ENCODE measurements at places on chromosomes 3 and 15.

- no peak for DNase-seq
These were observed 93.4 kb upstream of the TBL1XR1 start for GRCh38 chr3:177290633-177291032.

DNA sequence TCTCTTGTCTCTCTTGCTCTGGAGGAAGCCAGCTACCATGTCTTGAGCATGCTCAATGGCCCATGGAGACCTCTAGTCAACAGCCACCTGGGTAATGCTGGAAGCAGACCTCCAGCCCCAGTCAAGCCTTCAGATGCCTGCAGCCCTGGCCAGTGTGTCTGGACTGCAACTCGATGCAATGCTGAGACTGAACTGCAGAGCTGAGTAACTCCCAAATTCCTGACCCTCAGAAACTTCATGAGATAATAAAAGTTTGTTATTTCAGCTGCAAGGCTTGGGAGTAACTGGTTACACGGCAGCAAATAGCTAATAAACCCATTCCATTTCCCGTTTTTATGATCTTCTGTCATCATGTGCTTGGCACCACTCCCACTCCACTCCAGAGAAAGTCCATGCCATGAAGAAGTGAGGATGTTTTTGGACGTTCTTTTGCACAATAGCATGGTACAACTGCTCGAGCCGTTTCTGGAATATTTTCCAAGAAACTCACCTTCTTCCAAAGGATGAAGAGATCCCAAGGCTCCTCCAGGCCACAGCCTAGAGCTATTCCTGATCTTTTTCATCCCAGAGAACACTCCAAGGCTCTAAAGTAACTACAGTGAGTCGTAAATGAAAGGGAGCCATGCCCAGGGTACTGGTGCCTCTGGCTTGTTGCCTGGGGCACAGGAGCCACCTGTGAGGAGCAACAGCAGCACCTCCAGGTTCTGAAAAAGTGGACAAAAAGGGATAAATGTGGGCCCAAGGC, 72.0 kb upstream of the KLF13 start:
- DNase-seq = no peak

DNA sequence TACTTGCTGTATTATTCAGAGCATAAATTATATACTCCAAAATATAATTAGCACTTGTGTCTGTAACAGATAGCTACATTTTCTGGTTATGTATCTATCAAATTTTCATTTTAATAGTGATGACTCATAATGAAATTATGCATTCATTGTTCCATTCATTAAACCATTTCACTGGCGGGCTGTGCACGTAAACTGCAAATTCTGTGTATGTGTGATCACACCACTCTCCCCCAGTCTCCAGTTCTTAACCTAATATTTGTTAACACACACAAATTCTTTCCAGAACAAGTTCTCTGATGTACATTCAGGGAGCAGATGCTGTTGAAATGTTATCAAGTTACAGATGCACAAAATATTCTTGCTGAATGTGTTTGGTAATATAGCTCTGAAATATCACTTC, 3.8 kb upstream of the KCNMB2 start:
- no peak for DNase-seq

GRCh38 chr3:11006986-11007933, 14.7 kb downstream of the SLC6A1 start:
- DNase-seq = no peak

GRCh38 chr15:36004891-36005490, 459.0 kb upstream of the DPH6 start:
- DNase-seq = no peak

- DNase-seq = no peak
These were observed 383.0 kb downstream of the NTRK3 start for GRCh38 chr15:87873516-87873915.

DNA sequence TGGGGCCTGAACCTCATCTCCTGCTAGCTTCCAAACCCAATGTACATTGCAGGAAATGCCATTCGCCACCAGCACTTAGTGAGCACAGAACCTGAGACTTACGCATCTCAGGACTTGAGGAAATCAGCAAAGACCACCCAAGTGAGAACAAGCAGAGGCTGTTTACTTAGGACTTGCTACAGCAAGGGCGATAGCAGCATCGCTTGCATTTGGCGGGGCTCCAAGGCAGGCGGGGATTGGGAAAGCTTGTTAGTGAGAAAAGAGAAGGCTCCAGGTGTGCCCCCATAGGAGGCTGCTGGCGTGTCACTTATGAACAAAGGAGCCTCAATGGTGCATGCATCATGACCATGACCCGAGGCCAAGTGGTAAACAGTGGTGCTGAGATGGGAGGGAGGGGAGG, 19.7 kb downstream of the SLC6A20 start:
- DNase-seq = no peak

All from stimulated activated CD4-positive, alpha-beta T cell treated with anti-CD3 and anti-CD28 coated beads, Interleukin-2, amount 100 ng/mL, for 48 hours (primary cell).